ENCODE measurements at places on chromosomes 4 and X.

- DNase-seq, result no peak
These were observed 819 bp downstream of the NSG1 start for GRCh38 chr4:4387531-4388310.

DNA sequence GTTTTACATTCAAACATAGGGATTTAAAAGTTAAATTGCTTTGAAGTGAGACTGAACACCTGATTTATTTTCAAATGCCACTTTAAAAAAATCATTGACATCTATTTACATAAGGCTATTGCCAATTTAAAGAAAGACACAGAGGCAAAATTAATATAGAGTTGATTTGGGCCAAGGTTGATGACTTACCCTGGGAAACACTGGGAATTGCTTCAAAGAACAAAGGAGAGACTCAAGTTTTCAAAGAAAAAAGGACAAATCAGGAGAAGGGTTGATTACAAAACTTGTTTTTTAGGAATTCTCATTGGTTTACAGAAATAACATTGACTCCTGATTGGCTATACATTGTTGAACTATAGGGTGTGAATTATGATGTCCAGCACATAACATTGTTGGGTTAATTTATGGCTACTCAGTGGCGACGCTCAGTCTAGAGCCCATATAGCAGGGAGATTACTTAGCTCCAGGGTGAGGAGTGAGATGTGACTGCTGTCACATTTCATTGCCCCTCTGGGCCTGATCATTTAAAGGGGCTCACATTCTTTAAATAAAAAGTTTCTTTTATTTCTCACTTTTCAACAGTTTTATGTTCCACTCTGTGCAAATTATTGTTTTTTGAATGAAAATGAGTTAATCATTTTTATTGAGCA, 184.6 kb downstream of the SPATA18 start:
- no peak for DNase-seq

DNA sequence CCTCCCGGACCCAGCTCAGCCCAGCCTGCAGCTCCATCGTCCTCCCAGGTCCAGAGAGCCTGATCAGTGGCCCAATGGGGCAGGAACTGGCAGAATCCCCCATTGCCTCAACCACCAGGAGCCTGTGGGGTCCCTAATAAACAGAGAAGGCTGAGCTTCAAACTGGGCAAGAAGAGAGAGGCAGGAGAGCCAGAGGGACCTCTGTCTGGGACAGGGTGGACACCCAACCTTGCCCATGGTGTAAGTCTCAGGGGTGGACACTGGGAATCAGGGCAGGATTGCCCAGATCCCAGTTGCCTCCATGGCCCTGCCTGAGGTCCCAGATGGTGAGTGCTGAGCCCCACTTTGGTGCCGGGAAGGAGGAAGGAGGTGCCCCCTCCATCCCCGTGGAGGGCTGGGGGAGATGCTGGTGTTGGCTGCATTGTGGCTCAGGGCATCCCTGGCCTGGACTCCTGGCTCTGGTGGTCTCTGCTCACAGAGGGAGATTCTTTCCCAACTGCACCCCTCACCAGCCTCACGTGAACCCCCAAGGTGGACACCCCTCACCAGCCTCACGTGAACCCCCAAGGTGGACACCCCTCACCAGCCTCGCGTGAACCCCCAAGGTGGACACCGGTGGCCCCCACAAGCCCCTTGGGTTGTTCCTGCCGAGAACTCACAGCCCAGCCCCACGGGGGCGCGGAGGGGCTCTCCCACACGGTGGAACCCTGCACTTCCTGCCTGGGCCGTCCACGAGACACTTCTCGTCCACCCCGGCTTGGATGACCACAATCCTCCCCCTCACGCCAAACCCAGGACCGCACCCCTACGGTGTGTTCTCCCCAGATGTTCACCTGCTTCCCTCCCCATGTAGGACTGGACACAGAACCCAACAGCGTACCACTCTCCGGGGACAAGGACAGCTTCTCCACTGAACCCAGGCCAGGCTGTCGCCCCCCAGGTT, 5.4 kb downstream of the CPLX1 start:
- no peak for DNase-seq

DNA sequence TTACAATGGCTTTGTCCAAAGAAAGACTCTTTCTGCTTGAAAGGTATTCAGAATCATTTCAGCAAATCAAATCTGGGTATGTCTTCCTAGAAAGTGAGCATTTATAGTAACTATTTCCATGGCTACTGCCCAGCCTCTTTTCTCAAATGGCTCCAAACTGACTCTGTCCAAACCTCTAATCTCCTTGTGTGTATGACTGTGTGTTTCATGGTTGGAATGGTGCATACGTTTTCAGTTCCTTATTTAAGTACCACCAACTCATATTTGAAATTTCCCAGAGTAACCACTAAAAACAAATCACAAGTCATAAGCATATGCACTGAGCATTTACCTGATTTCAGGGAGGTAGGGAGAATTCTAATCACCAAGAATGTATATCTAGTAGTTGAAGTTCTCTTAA, 106.0 kb downstream of the TMEM144 start:
- no peak for DNase-seq

DNA sequence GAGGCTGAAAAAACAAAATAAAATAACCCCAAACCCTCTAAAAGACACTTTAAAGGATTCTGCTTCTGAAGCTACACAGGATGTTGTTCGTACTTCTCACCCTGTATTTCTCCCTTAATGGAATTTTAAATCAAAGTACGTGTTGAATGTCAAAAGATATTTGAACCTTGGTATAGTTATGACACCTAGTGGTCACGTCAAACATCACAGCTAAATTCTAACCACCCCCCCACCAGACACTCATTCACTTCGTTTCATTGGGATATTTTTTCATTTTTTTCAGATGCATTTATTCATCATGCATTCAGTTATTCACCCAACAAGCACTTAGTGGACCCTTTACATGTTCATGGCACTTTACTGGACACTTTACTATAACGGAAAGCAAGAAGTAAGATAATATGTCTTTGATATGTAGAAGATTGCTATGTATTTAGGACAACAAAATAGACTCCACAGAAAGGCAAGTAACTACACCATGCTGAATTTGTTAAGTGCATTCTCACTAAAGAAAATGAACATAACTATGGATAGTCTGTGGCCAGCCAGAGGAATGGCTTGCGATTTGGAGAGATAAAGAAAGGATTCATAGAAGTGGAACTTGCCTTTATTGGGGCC, 62.5 kb upstream of the GPR174 start:
- peak; percentile 41 for DNase-seq

DNA sequence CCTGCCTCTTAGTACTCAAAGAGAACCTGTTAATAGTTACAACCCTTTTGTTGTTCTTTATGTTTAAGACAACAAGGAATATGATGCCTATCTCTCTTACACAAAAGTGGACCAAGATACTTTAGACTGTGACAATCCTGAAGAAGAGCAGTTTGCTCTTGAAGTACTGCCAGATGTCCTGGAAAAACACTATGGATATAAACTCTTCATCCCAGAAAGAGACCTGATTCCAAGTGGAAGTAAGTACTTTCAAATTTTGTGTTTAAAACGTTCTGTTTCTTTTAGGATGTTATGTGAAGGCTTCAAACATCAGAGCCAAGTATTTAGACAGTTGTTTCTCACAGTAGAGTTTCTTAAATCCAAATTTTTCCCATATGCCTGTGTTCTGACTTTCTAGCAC, 67.2 kb upstream of the NRK start:
- no peak for DNase-seq

GRCh38 chrX:3651277-3651676, 62.2 kb downstream of the PRKX start:
- peak; percentile 7 for DNase-seq

All from activated CD4-positive, alpha-beta T cell treated with anti-CD3 and anti-CD28 coated beads, Interleukin-2, amount 10 ng/mL, durations not matched to agents 7 days and 5 days (primary cell).